Cerebellar cortex (tissue), 1 donor: ENCODE measurements at places on chromosomes 16 and 17.

DNA sequence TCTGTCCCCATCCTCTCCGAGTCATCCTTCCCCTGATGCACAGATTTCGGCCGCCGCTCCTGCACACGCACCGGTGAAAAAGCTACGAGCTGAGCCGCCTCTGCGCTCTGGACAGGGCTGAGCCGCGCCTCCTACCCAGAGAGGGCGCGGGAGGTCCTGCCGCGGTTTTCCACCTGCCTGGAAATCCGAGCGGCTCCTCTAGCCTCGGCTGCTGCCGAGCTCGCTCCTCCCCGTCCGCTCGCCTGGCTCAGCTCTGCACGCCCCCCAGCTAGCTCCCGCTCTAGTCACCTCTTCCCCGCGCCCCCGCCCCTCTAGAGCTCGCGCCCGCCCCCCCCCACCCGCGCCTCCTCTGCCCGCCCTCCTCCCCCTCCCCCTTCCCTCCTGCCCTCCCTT, 198 bp upstream of the SHISA9 start:
- DNase-seq = peak; percentile 3

DNA sequence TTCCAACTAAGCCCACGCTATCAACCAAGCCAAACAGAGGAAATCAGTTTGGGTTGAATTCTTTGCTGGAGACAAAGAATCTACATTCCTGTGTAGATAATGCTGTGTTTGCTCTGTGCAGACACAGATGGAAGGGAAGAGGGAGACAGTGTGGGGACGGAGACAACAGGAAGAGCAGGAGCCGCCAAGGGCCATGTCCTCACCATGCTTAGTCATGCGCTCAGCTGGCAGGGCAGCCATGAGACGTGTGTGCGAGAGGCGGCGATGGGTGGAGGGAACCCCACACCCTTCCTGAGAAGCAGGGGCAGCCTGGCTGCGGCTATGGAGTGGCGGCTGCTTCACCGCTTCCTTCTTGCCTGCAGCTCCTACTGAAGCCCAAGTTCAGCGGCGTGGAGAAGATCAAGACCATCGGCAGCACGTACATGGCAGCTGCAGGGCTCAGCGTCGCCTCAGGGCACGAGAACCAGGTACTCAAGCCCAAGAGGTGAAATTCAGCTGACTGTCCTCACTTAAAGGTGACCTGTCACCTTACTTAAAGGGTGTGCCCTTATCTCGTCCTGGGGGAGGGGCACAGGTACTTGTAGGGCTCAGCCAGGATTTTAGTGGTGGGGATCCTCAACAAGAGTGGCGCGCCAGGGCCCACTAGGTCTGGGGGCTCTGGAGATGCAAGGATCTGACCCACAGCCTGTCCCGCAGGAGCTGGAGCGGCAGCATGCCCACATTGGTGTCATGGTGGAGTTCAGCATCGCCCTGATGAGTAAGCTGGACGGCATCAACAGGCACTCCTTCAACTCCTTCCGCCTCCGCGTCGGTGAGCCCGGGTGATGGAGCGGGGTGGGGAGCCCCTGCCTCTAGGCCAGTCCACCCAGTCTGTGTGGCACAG, 47.5 kb downstream of the ADCY7 start:
- DNase-seq = no peak

- no peak for DNase-seq
Measured at GRCh38 chr17:47604598-47604927, 45.2 kb upstream of the KPNB1 start.

DNA sequence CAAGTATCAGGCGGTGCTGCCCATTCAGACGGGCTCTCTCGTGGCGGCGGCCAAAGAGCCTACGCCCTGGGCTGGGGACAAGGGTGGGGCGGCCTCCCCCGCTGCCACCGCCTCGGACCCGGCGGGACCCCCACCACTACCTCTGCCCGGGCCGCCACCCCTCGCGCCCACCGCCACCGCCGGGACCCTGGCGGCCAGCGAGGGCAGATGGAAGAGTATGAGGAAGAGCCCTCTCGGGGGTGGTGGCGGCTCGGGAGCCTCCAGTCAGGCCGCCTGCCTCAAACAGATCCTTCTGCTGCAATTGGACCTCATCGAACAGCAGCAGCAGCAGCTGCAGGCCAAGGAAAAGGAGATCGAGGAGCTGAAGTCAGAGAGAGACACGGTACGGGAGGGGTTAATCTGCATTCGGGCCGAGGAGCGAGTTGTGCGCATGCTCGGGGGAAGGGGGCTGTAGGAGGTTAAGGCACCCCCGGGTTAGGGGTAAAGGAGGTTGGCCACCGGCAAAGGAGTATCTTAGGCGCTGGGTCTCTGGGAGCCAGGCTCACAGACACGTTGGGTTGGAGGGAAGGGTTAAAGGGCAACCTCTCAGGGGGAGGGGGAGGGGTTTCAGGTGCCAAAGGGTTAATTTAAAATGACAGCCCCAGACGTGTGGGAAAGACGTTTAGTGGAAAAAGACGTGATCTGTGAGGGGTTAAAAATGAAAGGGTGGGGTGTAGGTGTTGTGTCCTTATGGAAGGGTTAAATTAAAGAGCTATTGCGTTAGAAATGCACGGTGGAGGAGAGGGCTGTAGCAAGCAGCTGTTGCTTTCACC, 1.4 kb downstream of the MSL1 start:
- DNase-seq = peak; percentile 72

- no peak for DNase-seq
Measured at GRCh38 chr17:49971848-49972485, 3.0 kb downstream of the DLX4 start.

GRCh38 chr17:55513885-55514590, 2.8 kb upstream of the SMIM36 start:
- DNase-seq = peak; percentile 80

DNA sequence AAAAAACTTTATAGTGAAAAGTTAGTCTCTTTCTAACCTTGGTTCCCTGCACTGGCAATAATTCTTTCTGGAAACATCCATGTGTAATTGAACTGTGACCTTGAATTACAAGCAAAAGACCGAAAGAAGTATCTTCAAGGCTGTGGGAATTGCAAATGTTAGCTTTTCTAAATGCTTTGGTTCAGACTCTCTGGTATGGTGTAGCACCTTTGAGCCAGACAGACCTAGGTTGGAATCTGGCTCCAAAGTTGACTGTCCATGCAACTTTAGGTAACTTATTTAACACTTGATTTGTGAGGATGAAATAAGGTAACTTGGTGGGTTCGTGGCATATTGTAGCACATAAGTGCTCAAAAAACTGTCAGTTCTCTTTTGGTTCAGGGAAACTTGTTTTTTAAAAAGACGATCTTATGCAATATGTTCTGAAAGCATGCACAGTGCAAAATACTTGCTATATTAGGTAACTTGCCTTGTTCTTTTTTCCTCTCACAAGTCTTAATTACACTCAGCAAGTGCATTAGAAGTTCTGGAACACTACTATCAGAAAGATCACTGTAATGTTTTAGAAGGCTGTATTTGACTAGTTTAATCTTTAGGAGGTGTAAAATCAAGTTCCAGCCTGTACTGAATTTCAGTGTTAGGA, 46.3 kb downstream of the TANGO6 start:
- DNase-seq = no peak

- DNase-seq = no peak
Measured at GRCh38 chr16:82657239-82657638, 30.5 kb downstream of the CDH13 start.

DNA sequence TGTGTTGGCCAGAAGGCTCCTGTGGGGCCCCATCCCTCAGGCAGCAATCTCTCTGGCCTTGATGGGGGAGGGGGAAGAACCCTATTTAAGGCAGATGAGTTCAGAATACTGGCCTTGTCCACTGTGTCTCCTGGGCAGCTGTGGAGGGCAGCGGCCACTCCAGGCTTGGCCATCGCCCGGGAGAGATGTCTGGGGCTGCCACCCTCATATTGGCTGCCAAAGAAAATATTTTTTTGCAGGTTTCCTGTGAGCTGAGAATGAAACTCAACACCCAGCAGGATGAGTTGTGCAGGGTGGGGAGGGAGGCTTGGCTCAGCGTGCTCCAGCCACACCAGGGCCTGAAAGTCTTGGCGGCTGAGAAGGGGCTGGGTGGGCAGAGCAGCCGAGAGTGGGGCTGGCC, 14.4 kb upstream of the TIMP2 start:
- no peak for DNase-seq

- no peak for DNase-seq
Measured at GRCh38 chr16:73093146-73094144, 45.5 kb upstream of the ZFHX3 start.

DNA sequence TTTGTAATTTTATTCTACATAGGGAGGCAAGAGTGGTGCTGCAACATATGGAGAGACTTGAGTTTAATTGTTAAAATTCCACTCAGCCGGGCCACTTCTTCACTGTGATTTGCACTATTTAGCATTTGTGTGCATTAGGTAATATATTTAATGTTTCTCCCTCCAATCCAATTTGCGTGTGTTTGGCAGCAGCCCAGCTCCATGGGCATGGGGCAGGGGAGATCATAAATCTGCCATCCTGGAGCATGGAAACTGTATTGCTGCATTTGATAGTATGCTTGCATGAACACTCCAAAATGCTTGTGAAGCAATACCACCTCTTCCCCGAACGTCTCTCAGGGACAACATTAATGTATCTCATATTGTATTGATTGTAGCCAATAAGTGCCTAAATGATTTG, 339.1 kb upstream of the RBFOX1 start:
- DNase-seq = no peak

DNA sequence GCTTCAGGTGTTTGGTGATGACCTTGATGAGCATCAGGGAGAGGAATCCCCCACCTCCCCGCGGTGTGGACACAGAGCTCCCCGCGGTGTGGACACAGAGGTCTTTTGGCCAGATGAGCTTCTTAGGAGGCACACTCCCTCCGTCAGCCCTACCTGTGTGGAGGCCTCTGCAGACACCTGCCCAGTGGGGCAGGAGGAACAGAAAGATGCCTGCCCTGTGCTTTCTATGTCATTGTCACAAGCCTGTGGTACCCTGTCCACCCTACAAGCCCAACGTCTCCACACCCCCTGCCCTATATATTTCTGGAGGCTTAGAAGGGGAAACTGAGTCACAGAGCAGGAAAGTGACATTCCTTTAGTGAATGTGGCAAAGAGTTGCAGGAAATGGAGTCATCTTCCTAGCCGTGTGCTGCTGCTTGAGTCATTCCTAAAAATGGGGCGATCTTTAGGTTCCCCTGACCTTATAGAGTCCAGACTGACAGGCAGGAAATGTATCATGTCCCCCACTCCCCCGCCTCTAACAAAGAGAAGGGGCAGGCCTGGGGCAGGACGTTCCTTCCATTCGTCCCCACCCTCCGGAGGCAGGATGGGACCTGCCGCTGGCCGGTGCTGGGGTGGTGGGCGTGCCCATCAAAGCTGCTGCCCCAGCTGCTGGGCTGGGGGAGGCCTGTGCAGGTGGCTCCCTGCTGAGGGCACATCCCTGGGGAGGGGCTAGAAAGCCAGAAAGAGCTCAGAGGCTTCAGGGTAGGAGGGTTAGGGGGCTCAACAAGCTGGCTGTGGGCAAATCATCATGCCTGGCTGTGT, 1.0 kb upstream of the C16orf74 start:
- no peak for DNase-seq

- no peak for DNase-seq
Measured at GRCh38 chr16:12572316-12572985, 231.2 kb downstream of the CPPED1 start.
